ENCODE measurements at places on chromosomes 5 and 9.

- peak; percentile 27 for DNase-seq
- no peak overlapping the region for H3K4me3 ChIP-seq
- no peaks in the 10 kb centered on the region for H3K36me3 ChIP-seq
- no peaks in the 10 kb centered on the region for H3K4me1 ChIP-seq
Measured at GRCh38 chr5:65790371-65791163, 68.6 kb downstream of the NLN start.

DNA sequence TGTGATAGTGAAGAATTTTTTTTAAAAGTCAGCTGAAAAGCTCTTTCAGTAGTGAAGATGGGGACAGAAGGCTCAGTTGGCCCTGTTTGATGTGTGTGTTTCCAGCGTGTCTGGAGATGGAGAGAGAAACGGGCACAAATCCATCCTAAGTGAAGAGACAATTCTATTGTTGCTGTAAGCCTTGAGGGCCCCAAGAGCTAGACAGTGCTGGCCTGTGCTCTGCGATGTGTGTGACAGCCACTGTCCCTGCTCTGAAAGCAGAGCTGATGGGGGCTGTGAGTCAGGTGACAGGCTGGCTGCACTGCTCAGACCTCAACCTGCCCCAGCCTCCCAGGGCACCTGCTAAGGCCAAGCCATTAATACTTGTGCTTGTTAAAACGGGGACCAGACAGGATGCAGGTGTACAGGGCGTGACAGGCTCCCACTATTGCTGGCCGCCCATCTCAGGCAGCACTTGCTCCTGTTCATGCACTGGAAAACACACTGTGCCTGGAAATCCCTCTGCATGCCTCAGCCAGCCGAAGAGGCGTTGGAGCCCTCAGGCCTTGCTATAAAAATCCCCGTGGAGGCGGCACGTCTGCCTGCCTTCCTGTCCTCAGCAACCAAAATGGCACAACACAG is 44.6 kb upstream of the SEMA4D start:
- H3K36me3 ChIP-seq = no peaks in the 10 kb centered on the region
- no peak overlapping the region for H3K27ac ChIP-seq
- H3K4me3 ChIP-seq = no peak overlapping the region
- no peaks in the 10 kb centered on the region for H3K4me1 ChIP-seq
- DNase-seq = no peak

DNA sequence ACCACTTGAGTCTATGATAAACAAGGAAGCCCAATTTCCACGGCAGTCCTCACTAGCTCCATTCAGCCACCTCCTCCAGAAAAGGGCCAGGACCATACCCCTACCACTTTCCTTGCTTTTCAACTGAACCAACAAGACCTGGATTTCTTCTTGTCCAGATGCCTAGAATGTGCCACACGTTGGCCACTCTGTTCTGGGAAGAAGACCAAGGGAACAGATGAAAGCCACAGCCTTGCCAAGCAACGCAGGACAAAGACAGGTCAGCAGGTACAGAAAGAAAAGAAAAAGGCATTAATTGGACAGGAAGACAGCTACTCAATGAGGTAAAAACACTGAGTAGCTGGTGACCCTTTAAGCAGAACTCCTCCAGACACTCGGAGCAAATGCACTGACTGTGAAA is 2.2 kb downstream of the CCNJL start:
- no peak for DNase-seq
- H3K36me3 ChIP-seq = peaks cover 4% of the 10 kb centered on the region

- no peak overlapping the region for H3K4me3 ChIP-seq
- H3K4me1 ChIP-seq = no peaks in the 10 kb centered on the region
- H3K27me3 ChIP-seq = no peaks in the 10 kb centered on the region
Measured at GRCh38 chr5:30401479-30402058, 791.9 kb upstream of the CDH6 start.

DNA sequence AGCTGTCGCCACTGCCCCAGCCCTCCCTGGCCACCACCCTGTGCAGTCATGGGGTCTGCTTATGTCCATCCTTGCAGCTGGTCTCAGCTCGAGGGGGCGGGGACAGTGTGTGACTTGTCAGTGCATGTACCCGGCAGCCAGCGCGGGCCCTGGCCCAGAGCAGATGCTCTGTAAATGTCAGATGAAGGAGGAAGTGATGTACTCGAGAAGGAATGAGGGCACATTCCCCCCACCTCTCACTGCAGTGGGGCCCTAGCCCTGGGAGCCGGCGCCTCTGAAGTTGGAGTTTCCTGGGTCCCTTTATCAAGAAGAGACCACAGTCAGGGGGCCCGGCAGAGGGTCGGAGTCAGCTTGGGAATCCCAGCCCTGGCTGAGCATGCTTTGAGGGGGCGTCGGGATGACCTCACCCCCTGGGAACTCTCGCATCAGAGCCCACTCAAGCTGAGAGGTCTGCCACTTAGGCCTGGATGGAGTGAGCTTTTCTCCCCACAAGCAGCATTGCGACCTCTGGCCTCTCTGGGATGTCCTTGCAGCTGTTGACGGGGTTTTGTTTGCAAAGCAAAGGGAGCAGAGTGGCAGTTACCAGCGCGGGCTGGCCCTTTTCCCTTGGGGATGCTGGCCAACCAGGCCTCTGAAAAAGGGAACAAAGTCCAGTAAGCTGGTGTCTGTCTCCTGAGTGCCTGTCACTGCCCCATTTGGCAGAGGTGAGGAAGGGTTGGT is 19.0 kb downstream of the NEURL1B start:
- H3K27ac ChIP-seq = peak overlapping the region; percentile 92
- peak overlapping the region; percentile 27 for H3K4me3 ChIP-seq
- DNase-seq = peak; percentile 94
- peaks cover 23% of the 10 kb centered on the region for H3K36me3 ChIP-seq

DNA sequence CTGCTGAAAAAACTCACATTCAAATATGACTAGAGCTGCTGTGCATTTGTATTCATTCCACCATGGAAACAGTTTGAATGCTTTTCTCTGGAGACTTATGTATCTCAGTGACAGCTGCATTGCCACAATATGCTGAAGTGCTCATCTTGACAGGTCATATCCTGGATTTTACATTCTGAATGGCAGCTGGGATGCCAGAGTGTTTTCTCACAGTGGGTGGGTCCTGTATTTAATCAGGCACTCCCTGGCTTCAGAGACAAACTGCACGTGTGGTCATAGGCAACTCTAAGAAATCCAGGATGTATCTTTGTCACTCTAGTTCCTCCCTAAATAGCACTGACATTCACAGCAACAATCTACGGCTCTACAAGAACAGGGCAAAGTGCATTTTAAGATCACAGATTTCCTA is 75.6 kb downstream of the ST8SIA4 start:
- H3K4me1 ChIP-seq = no peaks in the 10 kb centered on the region
- no peak overlapping the region for H3K27ac ChIP-seq
- H3K27me3 ChIP-seq = no peaks in the 10 kb centered on the region
- no peak overlapping the region for H3K4me3 ChIP-seq
- H3K36me3 ChIP-seq = no peaks in the 10 kb centered on the region
- peak; percentile 43 for DNase-seq

DNA sequence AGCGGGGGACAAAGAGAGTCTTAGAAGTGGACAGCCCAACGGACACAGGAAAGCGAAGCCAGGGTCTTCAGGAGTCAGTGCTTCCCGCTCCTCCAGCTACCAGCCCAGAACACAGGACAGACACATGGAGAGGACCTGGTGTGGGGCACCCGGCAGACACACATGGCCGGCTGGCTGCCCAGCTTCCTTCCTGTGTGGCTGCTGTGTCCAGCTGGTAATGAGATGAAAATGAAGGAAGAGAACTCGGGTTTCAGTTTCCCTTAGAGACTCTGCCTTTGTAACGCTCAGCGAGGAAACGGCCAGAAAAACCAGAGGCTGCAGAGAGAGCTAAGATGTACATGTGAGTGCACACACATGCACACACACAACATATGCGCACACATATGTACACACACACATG is 87.5 kb downstream of the SECISBP2 start:
- peak; percentile 75 for DNase-seq
- peak overlapping the region; percentile 21 for H3K4me3 ChIP-seq
- H3K27ac ChIP-seq = no peak overlapping the region
- peaks cover 7% of the 10 kb centered on the region for H3K36me3 ChIP-seq

DNA sequence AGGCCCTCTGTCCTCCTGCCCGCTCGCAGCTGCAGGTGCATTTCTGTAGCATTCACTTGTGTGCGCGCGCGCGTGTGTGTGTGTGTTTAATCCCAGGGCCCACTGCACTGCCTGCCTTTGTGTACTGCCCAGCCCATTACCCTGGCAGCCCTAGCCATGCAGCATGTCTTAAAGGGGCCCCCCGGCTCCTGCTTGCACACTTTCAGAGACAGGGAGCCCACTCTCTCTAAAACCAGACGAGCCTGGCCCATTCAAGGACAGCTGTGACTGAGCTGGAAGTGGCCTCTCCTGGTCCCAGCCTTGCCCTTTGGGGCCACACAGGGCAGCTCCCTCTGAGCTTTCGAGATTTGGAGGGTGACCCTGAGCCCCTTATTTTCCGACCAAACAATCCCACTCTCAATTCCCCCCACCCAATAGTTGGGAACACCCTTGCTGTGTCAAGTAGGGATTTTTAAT is 98.9 kb downstream of the DAB2IP start:
- H3K27me3 ChIP-seq = no peaks in the 10 kb centered on the region
- no peaks in the 10 kb centered on the region for H3K36me3 ChIP-seq
- no peak for DNase-seq
- H3K27ac ChIP-seq = peak overlapping the region; percentile 68

GRCh38 chr5:179817470-179817840 is 3.2 kb upstream of the SQSTM1 start:
- H3K27ac ChIP-seq = no peak overlapping the region
- H3K4me1 ChIP-seq = peaks cover 47% of the 10 kb centered on the region
- no peak for DNase-seq
- peaks cover 3% of the 10 kb centered on the region for H3K36me3 ChIP-seq
- no peaks in the 10 kb centered on the region for H3K27me3 ChIP-seq

GRCh38 chr5:78603636-78604175 is 44.9 kb downstream of the LHFPL2 start:
- peaks cover 21% of the 10 kb centered on the region for H3K4me1 ChIP-seq
- no peak overlapping the region for H3K27ac ChIP-seq
- no peaks in the 10 kb centered on the region for H3K27me3 ChIP-seq
- DNase-seq = no peak
- no peak overlapping the region for H3K4me3 ChIP-seq
- no peaks in the 10 kb centered on the region for H3K36me3 ChIP-seq

DNA sequence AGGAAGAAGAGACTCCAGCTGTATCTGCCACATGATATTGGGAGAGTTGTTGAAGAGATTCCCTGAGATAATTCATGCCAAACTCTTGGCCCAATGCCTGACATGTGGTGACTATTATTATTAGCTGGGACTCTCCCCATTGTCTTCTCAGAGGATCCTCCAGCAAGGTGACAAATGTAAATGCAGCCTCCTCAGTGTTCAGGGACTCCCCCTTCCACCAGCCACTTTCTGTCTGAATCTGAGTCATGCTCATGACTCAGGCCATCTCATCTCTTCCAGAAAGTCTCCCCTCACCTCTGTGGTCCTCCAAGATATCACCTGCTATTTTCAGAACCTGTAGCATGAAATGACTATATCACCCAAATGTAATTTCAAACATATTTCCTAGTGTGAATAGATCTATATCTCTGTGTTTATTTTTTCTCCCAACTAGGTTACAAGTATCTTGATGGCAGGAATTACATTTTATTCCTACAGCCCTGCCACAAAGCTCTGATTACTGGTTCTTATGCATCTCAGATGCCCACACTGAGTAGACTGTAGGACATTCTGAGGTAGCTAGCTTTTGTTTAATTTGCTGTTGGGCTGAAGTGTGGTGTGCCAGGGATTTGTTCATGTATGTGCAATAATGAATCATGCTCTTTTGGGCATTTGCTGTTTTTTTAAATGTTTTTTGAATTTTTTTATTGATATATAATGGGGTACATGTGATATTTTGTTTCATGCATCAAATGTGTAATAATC is 126.6 kb upstream of the IL12B start:
- no peak overlapping the region for H3K4me3 ChIP-seq
- no peak for DNase-seq
- H3K27ac ChIP-seq = no peak overlapping the region
- no peaks in the 10 kb centered on the region for H3K4me1 ChIP-seq
- no peaks in the 10 kb centered on the region for H3K27me3 ChIP-seq
- no peaks in the 10 kb centered on the region for H3K36me3 ChIP-seq

- H3K27me3 ChIP-seq = no peaks in the 10 kb centered on the region
- no peak for DNase-seq
- H3K4me3 ChIP-seq = no peak overlapping the region
- no peaks in the 10 kb centered on the region for H3K36me3 ChIP-seq
Measured at GRCh38 chr5:122153774-122154173, 24.4 kb downstream of the ZNF474 start.

DNA sequence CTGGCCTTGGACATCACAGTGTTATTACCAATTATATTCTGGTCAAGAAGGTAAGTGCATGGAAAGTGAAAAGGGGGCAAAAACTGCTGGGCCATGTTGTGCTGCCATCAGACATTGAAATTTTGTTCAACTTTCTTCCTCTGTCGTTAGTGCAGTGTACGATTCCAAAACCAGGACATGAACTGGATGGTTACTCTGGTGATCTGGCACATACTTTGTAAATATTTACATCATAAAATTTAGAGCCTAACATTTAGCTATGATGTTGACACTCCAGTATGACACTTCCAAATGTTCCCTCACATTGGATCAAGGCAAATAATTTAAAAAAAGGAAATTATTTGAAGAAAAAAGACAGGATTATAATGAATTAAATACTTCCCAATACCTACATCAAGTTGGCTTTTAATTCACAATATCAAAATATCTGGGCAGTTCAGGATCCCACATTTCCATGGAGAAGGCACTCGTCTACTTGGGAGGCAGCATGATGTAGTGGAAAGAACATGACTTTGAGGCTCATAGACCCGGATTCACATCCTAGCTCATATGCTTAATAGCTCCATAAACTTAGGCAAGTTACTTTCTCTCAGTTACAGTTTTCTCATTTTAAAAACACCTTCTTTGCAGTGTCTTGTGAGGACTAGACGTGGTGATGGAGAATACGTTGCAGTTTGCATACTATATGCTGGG is 342.5 kb upstream of the MPDZ start:
- H3K4me1 ChIP-seq = no peaks in the 10 kb centered on the region
- no peaks in the 10 kb centered on the region for H3K27me3 ChIP-seq
- no peaks in the 10 kb centered on the region for H3K36me3 ChIP-seq

GRCh38 chr5:76406673-76407072 is 3.6 kb downstream of the IQGAP2 start:
- peaks cover 1% of the 10 kb centered on the region for H3K27me3 ChIP-seq
- H3K4me1 ChIP-seq = peaks cover 15% of the 10 kb centered on the region
- H3K36me3 ChIP-seq = no peaks in the 10 kb centered on the region
- H3K4me3 ChIP-seq = no peak overlapping the region
